IMR-90 (cell line): ENCODE measurements at places on chromosomes 12 and 14.

GRCh38 chr12:13277293-13277692 is 80.8 kb downstream of the EMP1 start:
- no peak for DNase-seq

- no peak for DNase-seq
Measured at GRCh38 chr12:132803888-132804287, 24.8 kb downstream of the GOLGA3 start.

GRCh38 chr12:94204499-94205247 is 56.3 kb downstream of the PLXNC1 start:
- DNase-seq = no peak

- no peak for DNase-seq
Measured at GRCh38 chr14:105279642-105280361, 21.0 kb downstream of the BRF1 start.

DNA sequence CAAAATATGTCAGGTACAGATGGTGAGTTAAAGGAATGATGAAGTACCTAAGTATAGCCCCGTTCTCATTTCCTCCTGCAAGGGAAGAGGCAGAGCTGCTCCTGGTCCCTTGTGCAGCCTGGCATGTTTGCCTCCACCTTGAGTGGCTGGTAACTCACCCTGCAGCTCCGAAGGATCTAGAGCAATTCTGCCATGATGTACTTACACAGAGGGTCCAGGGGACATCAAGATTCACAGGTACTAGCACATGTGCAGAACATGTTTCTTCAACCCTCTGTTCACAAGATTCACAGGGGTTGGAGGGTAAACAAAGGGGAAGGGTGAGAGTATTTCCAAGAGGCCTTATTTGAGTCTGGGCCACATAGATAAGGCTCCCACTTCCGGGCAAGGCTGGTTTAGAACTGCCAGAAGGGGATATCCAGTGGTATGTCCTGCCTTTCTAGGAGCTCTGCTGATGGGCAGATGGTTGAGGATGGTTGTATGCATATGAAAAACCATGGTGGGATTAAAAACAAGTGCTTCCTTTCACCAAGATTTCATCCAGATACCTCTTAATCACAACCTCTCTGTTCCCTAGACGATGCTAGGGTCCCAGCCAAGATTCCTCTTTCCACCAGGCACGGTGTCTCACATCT is 7.7 kb downstream of the DCTN2 start:
- no peak for DNase-seq

GRCh38 chr14:22314183-22314820 is 274.7 kb downstream of the DAD1 start:
- DNase-seq = peak; percentile 62

DNA sequence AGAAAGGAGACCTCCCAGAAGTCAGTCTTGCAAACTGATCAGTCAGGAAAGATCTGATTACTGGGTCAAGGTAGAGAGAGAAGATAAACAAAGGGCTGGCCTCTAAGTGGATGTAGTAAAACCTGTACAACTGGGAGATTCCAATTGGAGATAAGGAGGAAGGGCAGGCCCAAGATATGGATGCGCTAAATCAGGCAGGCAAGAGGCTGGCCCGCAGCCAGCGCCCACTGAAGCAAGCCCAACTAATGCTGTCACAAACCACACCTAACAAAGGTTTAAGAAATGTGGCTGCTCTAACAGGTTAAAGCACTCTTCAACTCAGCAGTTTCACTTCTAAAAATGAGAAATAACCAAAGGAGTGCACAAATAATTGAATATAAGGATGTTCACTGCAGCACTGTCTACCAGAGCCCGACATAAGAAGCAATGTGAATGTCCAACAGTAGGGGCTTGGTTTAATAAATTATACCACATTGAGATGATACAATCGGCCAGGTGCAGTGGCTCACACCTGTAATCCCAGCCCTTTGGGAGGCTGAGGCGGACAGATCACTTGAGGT is 4.7 kb downstream of the GLTP start:
- DNase-seq = no peak

DNA sequence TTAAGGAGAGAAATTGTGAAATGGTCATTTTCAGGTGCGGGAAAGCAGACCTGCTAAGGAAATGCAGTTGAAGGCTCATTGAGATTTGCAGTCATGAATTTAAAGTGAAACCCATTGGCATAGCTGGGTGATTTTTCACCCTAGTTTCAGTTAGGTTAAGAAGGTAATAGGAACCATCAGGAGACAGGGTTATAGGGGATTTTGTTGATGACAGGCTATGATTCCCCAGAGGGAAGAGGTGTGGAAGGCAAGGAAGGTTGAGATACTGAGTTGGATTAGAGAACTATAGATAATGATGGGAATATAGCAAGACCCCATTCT is 22.7 kb upstream of the BMAL2 start:
- no peak for DNase-seq

GRCh38 chr12:126369487-126370463 is 1304.5 kb downstream of the AACS start:
- no peak for DNase-seq

DNA sequence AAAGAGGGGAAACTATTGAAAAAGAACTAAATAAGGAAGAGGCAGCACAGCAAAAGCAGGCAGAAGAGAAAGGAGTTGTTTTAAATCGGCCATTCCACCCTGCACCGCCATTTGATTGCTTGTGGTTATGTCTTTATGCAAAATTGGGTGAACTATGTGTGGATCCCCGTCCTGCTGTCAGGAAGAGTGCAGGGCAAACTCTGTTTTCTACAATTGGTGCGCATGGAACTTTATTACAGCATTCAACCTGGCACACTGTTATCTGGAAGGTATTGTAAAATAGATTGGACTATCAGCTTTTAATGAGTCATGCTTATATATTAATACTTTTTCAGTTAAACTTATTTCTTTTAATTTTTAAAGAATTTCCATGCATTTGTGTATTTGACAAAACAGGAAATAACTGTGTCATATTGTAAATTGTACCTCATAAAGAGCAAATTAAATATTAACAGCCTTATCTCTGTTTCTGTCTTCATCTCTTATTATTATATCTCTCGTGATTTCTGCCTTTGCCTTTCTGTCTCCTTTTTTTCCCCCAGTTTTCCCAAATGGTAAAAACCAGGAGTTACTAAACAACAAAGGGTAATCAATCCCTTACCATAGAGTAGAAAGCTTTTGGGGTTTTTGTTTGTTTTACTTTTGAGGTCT is 86.4 kb downstream of the MON2 start:
- DNase-seq = no peak

- peak; percentile 19 for DNase-seq
Measured at GRCh38 chr14:83071888-83072501, 1538.3 kb upstream of the SEL1L start.

DNA sequence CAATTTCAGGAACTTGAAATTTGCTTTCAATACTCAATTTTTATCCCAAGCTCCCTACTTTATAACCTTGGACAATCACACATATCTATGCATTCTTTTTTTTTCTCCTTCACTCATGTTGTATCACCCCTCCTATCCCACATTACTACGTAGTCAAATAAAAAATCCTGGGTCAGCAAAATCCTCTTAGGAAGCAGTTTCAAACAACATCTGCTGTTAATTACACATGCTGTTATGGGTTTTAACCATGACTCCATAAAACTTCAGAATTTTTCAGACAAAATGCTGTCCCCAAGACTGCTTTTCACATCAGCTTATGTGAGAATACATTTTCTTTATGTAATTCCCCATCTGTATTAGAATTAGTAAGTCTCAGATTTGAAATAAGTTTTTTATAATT is 61.7 kb downstream of the LRFN5 start:
- no peak for DNase-seq

GRCh38 chr14:95315156-95315555 is 4.6 kb downstream of the CLMN start:
- DNase-seq = no peak

DNA sequence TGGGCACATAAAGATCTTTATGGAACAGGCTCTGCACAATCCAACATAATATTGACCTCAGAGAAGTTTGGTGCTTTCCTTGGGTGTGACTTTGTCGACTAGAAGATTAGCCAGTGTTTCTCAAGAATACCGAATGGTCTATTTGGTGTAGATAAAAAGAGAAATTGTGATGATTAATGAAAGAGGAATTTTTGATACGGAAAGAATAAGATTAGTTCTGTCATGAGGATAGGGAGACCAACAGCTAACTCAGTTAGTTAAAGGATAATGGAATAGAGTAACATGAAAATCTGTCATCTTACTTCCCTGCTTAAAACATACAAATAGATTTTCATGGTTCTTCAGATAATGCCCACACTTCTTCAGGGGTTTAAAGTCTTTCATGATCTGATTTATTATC is 24.2 kb downstream of the PTPRO start:
- no peak for DNase-seq

DNA sequence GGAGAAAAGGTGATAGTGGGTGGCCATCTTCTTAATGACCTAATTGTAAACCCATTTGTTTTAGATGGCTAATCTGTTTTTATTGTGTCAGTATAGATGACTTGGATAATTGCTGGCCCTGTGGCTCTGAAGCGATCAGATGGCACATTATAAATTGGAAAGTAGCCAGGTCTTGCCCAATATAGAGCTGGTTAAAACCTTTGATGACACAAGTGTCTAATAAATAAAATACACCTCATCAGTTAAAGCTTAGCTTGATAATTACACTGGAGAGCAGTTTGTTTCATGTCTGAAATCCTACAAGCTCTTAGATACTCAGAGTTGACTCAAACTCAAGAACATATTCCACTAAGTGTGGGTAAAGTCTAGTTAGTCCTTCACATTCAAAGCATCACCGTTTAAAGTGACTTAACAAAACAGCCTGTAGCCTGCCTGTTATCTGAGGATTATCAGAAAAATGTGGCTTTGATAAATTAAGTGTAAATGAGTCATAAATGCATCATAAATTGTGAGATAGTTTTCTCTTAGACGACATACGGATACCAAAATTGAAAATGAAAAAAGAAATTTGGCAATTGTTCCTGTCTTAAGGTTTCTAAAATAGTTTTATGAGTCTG is 280.9 kb downstream of the LRIG3 start:
- DNase-seq = peak; percentile 71

GRCh38 chr12:92047393-92047826 is 98.2 kb downstream of the BTG1 start:
- DNase-seq = peak; percentile 29
